ENCODE measurements at places on chromosomes 5 and 9.

GRCh38 chr9:134532084-134532483 is 109.5 kb upstream of the COL5A1 start:
- no peak for DNase-seq

DNA sequence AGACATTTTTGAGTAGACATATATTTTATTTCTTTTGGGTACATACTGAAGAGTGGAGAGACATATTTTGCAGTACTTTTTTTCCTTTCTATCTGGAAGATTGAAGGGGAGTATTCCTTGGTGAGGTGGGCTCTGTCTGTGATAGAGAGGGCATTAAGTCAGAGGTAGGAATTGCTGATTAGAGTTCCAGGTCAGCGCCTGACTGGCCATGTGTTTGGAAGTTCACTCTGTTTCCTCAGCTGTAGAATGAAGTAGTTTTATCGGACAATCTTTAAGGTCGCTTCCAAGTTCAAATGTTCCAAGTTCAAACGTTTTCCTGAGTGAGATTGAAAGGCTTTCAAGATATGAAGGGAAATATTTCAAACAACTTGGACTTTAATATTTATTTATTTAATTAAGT is 45.5 kb downstream of the RASGRF2 start:
- DNase-seq: no peak

DNA sequence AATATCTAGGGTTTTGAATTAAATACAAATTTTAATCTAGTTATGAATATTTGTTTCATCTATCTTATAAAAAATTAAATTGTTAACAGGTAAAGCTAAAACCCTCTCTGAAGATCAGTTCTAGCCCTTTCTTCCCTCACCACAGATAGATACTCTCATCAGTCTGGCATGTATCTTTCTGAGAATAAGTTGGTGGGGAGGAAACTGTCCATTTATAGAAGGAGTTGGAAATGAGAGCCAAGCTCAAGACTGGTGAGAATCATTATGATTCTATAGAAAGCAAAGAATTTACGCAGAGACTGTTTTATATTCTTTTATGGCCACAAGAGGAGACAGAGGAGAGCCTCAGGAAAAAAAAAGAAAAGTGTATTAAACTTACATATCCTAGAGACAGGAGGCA is 59.0 kb downstream of the STARD4 start:
- no peak for DNase-seq

DNA sequence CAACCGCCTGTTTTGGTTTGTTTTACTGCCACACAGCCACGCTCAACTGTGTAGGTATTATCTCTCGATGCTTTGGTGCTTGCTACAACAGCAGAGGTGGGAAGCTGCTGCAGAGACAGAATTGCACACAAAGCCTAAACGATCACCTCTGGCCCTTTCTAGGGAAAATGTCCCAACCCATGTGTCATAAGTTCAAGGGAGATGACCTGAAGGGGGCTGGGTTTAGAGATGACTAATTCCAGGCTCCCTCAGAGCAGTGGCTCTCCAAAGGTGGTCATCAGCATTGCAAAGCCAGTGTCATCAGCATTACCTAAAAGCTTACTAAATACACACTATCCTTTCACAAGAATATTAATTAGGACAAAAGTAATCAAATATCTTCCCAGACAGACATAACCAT is 10.9 kb downstream of the ZNF622 start:
- no peak for DNase-seq

- DNase-seq: no peak
These were observed 25.9 kb upstream of the IDNK start for GRCh38 chr9:83596899-83597504.

- DNase-seq: no peak
These were observed 354.8 kb downstream of the TMEM232 start for GRCh38 chr5:110371725-110372041.

- DNase-seq: no peak
These were observed 39.8 kb downstream of the ADRA1B start for GRCh38 chr5:159956074-159956473.

- DNase-seq: no peak
These were observed 23.2 kb upstream of the IER5L start for GRCh38 chr9:129201289-129201688.

- no peak for DNase-seq
These were observed 58.6 kb downstream of the SEMA6A start for GRCh38 chr5:116516021-116516420.

- DNase-seq: no peak
These were observed 226.7 kb upstream of the PTGER4 start for GRCh38 chr5:40452874-40453624.

- no peak for DNase-seq
These were observed 288.1 kb downstream of the HCN1 start for GRCh38 chr5:45408067-45408466.

GRCh38 chr9:97660340-97660739 is 26.7 kb downstream of the NCBP1 start:
- DNase-seq: no peak

GRCh38 chr9:95864852-95865580 is 10.5 kb upstream of the ERCC6L2 start:
- DNase-seq: no peak

- DNase-seq: no peak
These were observed 455.4 kb downstream of the CAAP1 start for GRCh38 chr9:26437056-26437711.

- DNase-seq: no peak
These were observed 297.7 kb downstream of the PARP8 start for GRCh38 chr5:50963971-50964745.

DNA sequence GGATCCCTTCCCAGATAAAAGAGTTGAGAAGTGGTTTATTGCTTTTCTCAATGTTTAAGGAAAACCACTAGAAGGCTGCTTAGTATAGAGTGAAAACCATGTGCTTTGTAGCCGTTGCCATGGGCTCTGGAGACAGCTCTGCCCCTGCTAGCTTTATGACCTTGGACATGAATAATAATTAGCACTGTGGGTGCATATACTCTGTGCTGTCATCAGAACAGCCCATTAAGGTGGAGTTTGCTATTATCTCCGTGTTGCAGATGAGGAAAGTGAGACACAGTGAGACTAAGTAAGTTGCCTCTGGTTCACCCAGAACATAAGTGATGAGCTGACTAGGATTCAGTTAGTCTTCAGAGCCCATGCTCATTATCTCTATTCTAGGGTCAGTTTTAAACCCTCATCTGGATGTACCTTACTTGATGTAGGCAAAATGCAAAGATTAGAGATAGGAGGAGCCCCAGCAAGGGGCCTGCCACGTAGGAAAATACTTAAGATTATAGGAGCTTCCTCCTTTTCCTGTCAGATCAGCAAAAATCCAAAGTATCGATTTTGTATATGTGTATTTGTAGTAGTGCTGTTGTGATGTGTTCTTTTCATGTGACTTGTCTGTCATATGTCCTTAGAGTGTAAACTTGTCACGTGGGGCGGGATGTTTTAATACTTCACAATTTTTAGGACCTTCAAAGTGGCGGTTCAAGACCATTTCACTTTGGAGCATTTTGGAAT is 102.5 kb downstream of the TLE4 start:
- no peak for DNase-seq

- DNase-seq: no peak
These were observed 225.2 kb downstream of the GAS1 start for GRCh38 chr9:86721843-86722705.

GRCh38 chr5:115243412-115243811 is 19.3 kb downstream of the PGGT1B start:
- no peak for DNase-seq

GRCh38 chr9:127463911-127464310 is 12.6 kb downstream of the LRSAM1 start:
- DNase-seq: no peak

GRCh38 chr9:127575875-127576778 is 36.0 kb upstream of the STXBP1 start:
- no peak for DNase-seq

DNA sequence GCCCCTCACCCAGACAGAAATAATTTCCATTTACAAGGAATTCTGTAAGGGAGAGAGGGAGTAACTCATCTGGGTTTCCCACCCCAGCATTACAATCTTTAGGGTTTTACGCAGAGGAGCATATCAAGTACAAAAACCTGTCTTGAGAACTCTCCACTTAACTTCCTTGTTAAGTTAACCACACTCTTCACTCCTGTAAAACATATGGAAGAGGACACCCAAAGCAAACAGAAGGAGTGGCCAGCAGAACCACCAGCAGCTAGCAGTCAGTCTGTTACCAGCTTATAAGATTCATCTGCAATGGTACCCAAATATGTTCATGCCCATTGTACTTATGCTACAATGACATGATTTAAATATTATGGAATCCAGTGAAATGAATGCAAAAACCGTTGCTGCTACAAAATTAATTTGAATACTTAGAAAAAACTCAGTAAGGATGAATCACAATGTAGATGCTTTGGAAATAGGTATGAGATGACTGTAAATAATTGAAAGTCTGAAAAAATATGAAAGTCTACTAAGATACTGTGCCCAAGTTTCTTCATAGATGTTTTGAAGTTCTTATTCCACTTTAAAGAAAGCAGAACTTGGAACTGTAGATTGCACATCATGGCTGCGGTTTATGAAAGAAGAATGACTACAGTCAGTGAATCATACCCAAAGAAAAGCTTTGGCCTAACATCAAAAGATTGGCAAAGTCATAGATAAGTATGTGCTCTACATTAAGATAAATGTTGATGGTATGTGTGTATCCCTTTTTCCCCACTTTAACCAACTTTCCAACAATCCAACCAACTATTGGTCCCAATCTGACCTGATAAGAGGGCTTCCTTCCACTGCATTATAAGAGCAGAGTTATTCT is 233.6 kb downstream of the ACTL7B start:
- DNase-seq: no peak

- DNase-seq: no peak
These were observed 1.7 kb downstream of the AHRR start for GRCh38 chr5:322942-323879.

DNA sequence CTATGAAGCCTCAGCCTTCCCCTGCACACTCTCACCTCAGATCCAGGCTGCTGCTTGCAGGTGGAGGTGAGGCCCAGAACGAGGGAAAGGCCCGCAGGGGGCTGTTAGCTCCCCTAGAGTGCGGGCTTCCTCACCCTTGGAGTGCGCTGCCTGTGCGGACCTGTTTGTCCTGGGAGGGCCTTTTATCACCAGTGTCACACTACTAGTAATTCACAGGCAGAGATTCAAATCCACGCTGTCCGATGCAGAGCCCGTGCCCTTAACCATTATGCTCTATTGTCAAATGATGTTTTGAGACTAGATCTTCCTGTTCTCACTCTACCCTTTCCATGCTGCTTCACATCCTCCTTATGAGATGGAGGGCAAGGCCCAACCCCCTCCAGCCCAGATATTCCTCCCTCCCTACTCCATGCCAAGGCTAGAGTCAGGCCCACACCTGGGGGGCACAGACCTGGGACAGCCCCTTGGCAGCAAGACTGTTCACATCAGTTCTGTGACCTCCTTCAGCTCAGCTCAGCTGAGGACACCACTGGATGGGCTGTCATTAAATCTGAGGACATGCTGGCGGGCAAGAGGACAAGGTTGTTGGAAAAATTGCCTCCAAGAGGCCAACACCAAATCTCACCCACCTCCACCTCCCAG is 112.8 kb upstream of the SPOCK1 start:
- DNase-seq: no peak

DNA sequence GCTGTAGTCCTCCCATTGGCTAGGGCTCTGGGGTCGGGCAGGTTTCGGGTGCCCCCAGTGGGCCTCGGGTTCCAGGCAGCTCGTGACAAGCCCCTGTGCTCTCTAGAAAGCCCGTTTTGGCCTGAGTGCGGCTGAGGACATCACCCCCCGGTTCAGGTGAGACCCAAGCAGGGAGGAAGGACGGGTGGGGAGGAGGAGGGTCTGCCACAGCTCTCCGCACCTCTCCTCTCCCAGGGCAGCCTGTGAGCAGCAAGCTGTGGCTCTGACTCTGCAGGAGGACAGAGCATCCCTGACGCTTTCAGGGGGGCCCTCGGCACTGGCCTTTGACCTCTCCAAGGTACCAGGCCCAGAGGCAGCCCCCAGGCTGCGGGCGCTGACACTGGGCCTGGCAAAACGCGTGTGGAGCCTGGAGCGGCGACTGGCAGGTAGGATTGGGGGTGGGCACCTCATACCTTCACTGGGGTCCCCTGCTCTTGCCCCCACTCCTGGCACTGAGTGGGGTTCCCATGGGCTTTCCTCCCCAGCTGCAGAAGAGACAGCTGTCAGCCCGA is 672 bp downstream of the PAXX start:
- no peak for DNase-seq

GRCh38 chr5:169610606-169611005 is 26.5 kb upstream of the DOCK2 start:
- no peak for DNase-seq

DNA sequence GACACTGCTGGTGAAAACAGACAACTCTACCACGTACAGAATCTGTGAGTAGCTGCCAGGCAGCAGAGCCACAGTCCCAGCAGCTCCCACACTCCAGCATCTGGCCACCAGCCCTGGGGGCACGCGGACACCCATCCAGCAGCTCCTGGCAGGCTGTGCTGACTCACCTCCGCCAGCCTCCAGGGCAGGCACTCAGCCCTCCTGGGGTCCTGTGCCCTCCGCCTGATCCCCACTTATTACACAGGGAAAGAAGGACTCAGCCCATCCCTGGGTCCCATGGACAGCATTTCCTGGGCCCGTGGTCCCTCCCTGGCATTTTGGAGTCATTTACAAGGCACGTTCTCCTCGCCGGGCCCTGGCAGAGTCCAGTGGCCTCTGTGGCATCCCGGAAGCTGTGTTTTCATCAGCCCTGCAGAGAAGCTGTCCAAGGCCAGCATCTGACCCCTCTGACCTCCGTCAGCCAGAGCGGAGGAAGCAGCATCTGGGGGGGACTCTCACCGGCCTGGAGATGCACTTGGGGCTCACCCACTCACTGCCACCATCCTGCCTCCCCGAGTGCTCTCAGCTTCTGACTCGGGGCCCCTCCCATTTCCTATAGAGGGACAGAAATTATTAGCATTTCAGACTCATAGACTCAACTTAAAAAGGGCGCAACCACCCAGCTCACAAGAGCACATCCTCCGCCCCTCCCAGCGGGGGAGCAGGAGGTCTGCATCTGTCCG is 21.6 kb downstream of the PAEP start:
- no peak for DNase-seq

DNA sequence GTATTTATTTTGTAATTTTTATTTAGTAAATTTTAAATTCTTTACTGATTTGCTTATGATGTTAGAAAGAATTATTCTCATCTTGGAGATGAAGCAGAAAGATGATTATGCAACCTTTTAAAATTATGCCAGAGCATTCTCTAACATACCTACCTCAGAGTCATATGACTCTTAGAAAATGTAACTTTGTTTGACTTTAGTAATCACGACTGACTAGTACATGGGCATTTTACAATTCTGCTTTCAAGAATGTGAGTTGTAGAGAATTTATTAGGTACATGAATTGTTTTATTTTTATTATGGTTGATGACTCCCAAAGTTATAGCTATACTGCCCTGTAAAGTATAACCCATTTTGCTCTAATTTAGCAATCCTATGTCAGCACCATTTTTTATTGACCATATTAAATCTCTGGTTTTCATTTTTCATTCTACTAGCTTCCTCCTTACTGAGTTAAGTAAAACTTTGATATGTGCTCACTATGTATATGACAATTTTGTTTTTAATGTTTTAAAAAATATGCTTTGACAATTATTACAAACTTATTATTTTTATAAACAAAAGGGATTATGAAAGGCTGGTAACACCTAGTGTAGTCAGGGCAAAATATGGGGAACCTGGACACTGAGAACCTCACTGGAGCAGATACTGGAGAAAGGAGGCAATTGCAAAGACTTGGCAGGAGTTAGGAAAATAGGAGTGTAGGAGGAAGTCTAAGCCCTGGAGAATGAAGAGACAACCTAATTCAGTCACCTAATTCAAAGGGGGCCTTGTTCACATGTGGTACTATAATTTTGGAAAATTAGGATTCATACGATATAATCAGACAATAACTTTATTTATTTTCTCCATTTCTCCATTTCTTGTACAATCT is 249.7 kb upstream of the DAB2 start:
- no peak for DNase-seq

- no peak for DNase-seq
These were observed 13.1 kb downstream of the MARCHF6 start for GRCh38 chr5:10366310-10367272.
